ENCODE measurements at places on chromosomes 13 and 19.

- peak; percentile 30 for DNase-seq
These were observed 73.4 kb upstream of the FLT1 start for GRCh38 chr13:28568286-28568685.

GRCh38 chr13:113049521-113049941 lies 56.1 kb upstream of the F7 start:
- no peak for DNase-seq

GRCh38 chr19:48897181-48897580 lies 1.4 kb downstream of the TULP2 start:
- DNase-seq: no peak

- no peak for DNase-seq
These were observed 4.9 kb upstream of the OLFM2 start for GRCh38 chr19:9941231-9941630.

DNA sequence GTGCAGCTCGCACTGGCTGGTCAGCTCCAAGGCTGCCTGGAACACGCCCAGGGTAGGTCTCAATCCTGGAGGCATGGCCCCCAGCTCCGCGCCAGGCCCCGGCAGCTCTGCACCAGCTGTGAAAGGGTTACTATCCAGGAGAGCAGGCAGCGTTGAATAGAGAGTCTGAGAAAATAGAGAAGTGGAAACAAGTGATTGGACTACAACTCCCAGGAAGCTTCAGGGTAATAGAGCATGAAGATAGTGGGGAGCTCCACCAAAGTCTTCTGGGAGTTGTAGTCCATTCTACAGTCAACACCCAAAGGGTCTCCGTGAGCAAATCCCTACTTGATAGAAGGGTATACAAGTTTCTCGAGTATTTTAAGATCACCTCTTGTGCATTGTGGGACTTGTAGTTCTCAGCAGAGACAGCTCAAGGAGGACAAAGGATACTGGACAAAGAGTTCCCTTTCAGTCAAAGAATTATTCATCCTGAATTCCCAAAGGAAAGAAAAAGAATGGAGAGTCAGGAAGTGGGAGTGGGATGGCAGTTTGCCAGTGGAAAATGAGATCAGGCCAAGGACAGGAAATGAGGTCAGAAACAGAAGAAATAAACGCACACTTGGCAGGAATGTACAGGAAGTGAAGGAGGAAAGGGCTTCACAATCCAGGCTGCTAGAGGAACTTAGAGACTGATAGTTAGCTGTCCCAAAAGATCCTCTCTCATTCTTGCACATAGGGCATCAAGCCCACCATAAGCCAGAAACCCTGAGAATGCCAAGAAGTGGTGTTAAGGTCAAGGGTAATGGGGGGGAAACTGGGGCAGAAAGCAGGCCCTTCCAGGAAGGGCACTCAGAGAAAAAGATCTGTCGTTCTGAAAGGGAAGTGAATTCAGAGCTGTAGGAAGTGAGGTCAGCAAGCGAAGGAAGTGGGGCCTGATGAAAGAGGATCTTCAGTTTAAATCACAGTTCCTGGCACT lies 5.5 kb upstream of the MAMSTR start:
- DNase-seq: peak; percentile 45

GRCh38 chr13:46571909-46572595 lies 19.1 kb downstream of the LRCH1 start:
- no peak for DNase-seq

DNA sequence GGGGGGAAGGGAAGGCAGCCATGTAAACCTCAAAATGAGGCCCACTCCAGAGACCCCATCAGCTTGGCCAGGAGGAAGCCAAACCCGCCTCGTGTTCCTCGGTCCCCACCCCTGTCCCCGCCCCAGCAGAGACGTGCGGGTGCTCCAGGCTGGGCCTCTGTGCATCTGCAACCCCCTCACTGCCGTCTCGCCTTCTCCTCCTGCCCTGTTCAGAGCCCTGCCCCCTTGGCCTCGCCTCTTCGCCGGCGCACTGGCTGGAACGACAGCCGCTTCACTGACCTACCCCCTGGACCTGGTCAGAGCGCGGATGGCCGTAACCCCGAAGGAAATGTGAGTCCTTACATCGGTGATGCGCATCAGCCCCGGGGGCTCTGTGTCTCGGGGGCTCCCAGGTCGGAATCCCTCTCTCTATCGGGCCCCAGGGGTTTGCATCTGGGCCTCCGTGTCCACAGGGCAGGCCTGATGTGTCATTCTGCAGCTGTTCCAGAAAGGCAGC lies 32.2 kb downstream of the TMEM161A start:
- no peak for DNase-seq

- peak; percentile 53 for DNase-seq
These were observed 9.0 kb downstream of the BLOC1S3 start for GRCh38 chr19:45187421-45188100.

- DNase-seq: no peak
These were observed 61.9 kb downstream of the DOCK9 start for GRCh38 chr13:98915981-98916380.

DNA sequence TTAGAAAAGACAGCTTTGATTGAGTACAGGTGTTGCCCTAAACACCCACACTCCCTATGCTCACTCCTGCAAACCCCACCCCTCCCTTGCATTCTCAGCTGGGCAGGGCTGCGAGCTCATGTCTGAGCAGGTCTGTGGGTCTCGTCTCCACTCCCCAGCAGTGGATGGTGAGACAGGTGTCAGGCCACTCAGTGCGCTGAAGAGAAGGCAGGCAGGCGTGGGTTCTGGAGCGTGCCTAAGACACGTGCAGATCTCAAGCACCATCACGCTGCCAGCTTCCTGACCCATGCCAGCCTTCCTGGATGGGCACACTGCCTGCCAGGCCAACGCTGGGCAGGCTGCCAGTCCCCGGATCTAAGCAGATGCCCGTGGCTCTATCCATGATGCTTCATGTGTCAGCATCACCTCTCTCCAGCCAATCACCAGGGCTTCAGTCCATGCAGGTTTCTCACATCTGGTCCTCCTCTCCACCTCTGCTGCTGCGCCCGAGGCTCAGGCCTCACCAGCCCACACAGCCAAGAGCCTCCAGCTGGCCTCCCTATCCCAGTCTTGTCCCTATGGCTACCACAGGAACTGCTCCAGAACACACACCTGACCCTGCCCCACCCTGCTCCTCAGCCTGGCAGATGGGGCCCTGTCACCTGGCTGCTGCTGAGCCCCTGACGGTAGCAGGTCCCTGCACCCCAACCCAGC lies 42.6 kb downstream of the EPS15L1 start:
- peak; percentile 97 for DNase-seq

DNA sequence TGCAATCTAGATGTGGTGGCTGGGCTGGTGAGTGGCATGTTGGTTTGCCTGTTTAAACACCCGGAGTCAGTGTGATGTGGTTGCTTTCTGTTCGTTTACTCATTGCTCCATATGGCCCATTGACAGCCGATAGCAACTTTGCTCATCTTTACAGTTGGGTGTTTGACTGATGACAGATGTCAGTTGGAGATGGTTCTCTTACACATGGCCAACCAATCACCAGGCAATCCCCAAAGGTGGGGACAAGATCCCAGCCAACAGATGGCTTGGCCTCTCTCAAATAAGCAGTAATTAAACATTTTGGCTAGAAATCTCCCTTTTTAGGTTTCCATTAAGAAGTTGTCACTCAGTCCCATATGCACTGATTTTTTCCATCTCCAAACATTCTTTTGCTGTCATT lies 497.1 kb upstream of the ARGLU1 start:
- DNase-seq: no peak

DNA sequence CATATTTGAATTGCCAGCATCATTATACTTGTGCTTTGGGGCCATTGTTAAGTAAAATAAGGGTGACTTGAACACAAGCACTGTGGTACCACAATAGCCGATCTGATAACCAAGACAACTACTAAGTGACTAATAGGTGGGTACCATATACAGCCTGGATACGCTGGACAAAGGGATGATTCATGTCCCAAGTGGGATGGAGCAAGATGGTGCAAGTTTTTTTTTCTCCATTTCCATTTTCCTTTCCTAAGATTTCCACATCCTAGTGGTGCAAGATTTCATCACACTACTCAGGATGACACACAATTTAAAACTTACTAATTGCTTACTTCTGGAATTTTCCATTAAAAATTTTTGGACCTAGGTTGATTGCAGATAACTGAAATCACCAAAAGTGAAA lies 15.1 kb downstream of the BRCA2 start:
- DNase-seq: no peak

- no peak for DNase-seq
These were observed 57.8 kb downstream of the MBNL2 start for GRCh38 chr13:97279913-97280312.

DNA sequence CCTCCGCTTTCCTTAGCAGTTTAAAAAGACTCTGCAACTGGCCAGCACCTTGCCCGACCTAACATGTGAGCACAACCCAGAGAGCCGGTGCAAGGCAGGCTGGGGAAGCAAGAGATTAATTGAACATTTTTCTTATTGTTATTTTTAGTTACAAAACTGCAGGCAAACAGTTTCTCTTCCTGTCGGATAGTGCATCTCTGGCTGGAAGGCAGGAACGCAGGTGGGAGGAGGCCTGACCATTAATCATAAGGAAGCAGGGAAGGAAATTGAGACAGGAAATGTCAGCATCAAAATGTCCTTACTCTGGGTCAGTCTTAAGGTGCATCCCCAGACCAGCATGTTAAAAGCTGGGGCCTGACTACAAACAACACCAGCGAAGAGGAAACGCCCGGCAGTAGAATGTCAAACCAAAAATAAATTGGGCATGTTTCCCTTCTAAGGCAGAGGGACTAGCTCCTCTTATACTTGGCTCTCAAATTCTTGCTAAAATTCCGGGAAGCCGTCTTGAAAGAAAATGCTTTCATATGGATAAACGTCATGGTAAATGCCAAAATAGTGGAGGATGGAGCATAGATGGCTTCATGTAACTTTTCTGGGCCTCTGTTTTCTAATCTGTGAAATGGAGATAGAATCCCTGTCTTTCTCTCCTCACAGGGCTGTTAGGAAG lies 226.8 kb downstream of the RAP2A start:
- DNase-seq: no peak

DNA sequence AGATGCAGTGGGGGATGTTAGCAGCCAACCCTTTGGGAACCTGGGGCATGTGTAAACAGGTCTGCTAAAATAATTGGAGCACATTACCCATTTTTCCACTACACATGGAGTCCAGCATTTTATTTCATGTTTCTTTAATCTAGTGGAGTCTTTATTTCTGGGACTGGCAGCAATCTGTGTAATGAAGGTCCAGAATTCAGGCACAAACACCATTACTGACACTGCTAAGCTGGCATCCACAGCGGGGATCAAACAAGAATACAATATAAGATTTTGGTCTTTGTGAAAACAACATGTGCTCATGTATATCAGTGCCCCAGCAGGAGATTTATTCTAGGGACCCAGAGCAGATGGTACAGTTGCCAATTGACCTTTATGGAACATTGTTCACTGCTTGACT lies 1587.0 kb upstream of the PRR20A start:
- no peak for DNase-seq

GRCh38 chr19:30393046-30393445 lies 20.9 kb downstream of the ZNF536 start:
- no peak for DNase-seq

GRCh38 chr13:110089815-110090214 lies 217.1 kb downstream of the COL4A1 start:
- DNase-seq: no peak

- DNase-seq: no peak
These were observed 217.4 kb downstream of the TBC1D4 start for GRCh38 chr13:75264611-75265010.

DNA sequence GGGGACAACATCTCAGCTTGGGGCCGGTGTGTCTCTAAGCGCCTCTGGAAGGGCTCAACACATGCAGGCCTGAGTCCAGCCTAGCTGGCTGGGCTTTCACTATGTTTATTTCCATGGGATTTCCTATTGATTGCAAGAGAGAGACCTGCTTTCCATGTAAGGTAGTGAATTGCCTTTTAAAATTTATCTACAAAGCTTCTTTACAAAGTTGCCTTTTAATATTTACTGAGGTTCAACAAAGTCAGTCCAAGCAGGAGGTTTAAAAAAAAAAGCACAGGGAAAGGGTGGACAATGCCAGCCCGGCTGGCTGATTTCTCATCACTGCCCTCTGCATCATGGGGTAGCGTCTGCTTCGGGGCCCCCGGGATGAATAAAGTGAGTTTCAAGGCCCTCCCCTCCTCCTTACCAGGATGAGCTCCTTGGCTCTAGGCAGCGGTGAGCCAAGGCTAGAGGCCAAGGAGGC lies 15.8 kb downstream of the TLE2 start:
- DNase-seq: no peak

GRCh38 chr13:85383291-85383690 lies 415.9 kb downstream of the SLITRK6 start:
- DNase-seq: no peak

- no peak for DNase-seq
These were observed 112.5 kb downstream of the SOX1 start for GRCh38 chr13:112179421-112179820.

- no peak for DNase-seq
These were observed 4.3 kb upstream of the RLN3 start for GRCh38 chr19:14023404-14024235.

DNA sequence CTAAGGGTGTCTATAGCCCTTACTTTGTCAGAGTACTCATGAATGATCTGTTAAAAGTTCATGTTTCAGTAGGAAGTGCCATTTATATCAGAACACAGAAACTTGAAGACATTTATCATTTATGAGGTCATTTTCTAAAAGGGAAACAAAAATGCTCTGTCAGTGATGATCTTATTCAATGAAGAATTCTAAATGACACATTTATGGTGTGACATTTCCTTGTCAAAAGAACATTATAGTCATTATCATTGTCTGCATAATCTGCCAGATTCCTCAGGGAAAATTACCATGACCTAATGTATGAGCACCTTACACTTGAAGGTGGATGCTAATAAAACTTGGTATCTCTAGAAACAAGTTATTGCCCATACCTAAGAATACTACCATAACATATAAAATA lies 853.8 kb upstream of the SLITRK6 start:
- no peak for DNase-seq

DNA sequence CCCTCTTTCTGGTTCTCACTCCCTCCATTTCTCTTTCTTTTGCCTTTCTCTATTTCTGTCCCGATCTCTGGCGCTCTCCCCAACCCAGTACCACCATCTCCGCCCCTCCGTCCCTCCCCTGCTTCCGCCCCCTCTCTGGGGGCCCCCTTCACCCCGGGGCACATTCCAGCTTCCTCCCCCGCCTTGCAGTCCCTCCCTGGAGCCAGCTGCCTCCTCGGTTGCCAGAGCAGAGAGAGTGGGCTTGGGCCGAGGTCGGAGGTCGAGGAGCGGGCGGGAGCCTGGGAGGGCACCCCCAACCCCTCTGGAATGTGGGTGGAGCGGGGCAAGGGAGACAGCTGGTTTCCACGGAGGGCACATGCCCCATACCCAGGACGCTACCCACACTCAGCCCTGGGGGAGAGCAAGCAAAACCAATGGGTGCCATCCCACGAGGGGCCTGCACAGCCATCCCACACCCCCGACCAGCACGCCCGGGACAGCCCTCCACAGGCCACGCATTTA lies 6.5 kb upstream of the CIRBP start:
- DNase-seq: no peak

DNA sequence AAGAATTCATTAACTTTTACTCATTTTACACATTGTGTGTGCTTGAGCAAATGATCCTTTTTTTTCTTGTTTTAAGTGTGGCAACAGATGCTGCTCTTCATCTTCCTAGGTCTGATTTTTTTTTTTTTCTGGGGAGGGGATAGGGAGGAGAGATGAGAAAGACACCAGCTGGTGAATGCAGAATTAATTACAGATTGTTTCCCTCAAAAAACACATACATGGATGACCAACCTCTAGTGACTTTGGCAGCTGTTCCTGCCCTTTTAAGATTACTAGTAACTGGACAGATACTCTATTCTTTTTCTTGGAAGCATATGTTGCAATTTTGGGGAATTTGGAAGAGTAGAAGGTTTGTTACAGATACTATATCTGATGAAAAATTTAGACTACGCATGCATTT lies 103.6 kb upstream of the MYO16 start:
- DNase-seq: peak; percentile 21

Measured in NCI-H1105 treated with DMSO at 0.1 percent for 48 hours (cell line).